Activated T-cell treated with anti-CD3 and anti-CD28 coated beads, Interleukin-2, amount 50 U/mL, for 48 hours (primary cell): ENCODE measurements at places on chromosomes 3 and 15.
A peak's percentile ranks its signal among the peaks of the same experiment; 100 is the strongest.

GRCh38 chr15:91704343-91704742 is 149.2 kb upstream of the SLCO3A1 start:
- no peak for DNase-seq

GRCh38 chr15:97077975-97078374 is 747.5 kb downstream of the NR2F2 start:
- no peak for DNase-seq

DNA sequence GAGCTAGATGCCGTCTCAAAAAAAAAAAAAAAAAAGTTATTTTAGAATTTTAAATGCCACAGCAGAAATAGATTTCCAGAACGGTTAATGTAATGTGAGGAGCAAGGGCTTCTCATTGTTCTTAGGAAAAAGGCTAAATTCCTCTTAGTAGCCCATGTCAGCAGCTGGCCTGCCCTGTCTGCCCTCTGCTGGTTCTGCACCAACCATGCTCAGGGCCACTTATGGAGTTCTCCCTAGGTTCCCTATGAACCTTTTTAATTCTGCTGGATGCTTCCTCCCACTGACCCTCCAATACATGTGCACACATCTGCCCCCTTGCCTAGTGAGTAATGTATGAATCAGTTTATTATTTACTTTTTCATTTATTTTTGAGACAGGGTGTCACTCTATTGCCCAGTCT is 32.2 kb upstream of the DPPA4 start:
- no peak for DNase-seq

- DNase-seq = no peak
Observed at GRCh38 chr3:12558706-12559105, 1.8 kb downstream of the MKRN2 start.

DNA sequence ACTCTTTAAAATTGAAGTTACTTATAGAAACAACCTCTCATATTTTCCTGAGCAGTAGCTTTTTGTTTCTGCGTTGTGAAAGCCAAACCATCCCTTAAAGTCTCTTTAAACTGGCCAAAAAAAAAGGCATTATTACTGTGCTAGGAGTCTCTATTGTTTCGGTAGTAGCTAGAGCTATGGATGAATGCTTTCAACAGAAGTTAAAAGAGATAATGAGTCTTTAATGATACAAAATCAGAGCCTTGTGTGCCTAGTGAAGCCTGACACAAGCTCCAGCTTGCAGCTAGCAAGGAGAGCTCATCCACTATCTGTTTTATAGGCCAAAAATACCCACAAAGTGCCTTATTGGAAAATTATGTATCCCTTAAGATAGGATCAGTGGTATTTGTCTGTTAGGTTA is 360.4 kb upstream of the CDIN1 start:
- no peak for DNase-seq

GRCh38 chr3:66426135-66426534 is 74.7 kb downstream of the LRIG1 start:
- DNase-seq = no peak

GRCh38 chr3:41018855-41019254 is 180.4 kb upstream of the CTNNB1 start:
- no peak for DNase-seq

- no peak for DNase-seq
Observed at GRCh38 chr3:37973246-37974054, 17.1 kb upstream of the VILL start.

DNA sequence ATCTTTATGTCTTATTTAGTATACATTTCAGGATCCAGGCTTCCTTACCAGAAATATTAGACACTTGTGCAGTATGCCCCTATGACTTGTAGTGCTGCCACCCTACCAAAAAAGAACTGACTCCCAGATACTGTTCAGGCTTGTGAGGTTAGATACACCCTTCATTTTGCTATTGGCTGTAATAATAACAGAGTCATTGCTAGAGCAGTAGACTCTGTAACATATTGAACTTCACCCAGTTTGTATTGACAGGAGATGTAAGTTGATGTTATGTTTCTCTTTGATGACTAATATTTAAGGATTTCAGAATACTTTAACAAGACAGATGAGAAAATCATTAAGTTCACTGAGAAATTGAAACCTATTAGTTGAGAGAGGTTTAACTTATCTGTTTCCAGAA is 32.9 kb downstream of the RNF111 start:
- no peak for DNase-seq

GRCh38 chr3:14278799-14279625 is 100.4 kb downstream of the LSM3 start:
- DNase-seq = no peak

- no peak for DNase-seq
Observed at GRCh38 chr3:130557336-130558035, 40.5 kb downstream of the COL6A6 start.

- DNase-seq = no peak
Observed at GRCh38 chr3:101829874-101830273, 19.4 kb upstream of the NFKBIZ start.

DNA sequence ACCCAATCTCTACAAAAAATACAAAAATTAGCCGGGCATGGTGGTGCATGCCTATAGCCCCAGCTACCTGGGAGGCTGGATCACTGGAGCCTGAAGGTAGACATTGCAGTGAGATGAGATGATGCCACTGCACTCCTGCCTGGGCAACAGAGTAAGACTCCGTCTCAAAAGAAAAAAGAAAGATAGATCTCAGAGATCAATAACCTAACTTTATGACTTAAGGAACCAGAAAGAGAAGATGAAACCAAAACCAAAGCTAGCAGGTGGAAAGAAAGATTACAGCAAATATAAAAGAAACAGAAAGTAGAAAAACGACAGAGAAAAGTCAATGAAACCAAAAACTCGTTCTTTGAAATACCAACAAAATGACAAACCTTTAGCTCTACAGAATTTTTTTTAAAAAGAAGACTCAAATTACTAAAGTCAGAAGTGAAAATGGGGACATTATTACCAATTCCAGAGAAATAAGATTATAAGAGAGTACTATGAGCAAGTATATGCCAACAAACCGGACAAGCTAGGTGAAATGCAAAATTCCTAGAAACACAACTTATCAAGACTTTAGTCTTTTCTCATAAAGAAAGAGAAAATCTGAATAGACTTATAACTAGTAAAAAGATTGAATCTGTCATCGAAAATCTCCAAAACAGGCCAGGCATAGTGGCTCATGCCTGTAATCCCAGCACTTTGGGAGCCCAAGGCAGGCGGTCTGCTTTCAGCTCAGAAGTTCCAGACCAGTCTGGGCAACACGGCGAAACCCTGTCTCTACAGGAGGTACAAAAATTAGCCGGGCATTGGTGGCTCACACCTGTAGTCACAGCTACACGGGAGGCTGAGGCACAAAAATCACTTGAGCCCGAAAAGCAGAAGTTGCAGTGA is 35.0 kb downstream of the ACAP2 start:
- peak; percentile 41 for DNase-seq

DNA sequence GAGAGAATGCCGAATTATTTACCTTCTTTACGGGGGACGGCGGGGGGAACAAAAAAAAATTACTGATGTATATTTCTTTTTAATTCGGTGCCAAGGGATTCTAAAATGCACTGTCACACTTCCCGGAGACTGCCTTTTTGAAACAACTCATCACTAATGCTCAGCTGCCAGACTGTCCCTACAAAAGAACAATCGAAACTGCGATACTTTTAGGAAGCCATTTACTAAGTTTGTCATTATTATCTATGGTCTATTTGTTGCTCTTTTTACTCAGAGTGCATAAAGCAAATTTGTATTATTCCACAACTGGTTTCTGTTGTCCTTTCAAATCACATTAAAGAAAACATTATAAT is 60.8 kb downstream of the TM4SF4 start:
- no peak for DNase-seq

DNA sequence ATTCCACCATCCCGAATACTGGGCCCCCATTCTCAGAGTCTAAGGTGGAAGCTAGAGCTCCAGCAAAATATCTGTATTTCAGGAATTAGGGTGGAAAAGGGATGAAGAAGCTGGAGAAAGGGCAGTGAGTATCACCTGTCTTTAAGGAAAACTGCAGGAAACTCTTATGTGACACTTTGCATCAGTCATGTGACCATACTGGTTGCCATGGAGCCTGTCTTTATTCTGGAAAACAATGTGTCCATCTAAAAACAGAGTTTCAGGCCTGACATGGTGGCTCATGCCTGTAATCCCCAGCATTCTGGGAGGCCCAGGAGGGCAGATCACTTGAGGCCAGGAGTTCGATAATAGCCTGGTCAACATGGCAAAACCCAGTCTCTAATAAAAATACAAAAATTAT is 52.9 kb upstream of the FSIP1 start:
- DNase-seq = no peak

DNA sequence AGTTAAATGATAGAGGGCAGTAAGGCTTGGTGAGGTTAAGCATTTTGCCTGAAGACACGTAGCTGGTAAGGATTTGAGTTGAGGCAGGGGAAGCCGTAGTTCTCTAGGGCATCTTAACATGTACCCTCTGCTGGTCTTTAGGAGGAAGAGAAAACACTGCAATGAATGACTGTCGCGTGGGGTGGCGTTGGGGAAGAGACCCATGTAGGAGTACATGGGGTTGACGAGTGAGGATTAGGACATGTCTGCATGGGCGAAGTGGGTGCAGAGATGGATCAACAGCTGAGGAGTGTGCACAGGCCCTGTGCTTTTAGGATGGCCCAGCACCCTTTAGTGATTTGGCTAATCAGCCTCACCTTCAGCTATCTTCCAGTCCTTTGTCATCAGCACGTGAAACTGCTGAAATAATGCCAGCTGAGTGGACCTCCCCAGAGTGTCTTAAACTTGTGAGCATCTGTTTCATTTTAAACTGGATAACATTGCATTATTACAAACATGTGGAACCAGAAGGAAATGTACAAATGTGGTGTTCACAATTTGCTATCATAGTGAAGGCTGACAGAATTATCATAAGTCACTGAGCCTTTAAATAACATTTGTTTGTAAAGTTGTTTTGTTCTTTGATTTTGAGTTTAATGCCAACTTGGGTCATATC is 15.3 kb downstream of the P2RY14 start:
- no peak for DNase-seq

GRCh38 chr15:57152666-57153539 is 223.4 kb upstream of the CGNL1 start:
- DNase-seq = no peak

- DNase-seq = no peak
Observed at GRCh38 chr3:81549388-81549787, 212.1 kb downstream of the GBE1 start.

DNA sequence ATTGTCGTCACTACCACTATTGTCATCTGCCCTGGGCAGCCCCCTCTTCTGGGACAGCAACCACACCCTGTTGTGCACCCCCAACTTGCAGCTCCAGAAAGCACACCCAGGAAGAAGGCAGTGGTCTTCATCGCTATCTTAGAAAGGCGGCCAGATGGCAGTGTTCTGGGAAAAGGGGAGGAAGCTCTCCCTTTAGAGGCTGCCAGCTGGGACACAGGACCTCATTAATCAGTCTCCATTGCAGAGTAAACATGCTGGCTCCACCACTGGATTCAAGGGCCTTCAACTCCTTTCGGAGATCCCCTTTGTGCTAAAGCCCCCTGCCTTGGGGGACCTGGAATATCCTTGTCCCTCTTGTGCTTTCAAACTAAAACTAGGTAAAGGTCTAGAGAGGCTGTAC is 199.3 kb upstream of the LINGO1 start:
- DNase-seq = no peak

DNA sequence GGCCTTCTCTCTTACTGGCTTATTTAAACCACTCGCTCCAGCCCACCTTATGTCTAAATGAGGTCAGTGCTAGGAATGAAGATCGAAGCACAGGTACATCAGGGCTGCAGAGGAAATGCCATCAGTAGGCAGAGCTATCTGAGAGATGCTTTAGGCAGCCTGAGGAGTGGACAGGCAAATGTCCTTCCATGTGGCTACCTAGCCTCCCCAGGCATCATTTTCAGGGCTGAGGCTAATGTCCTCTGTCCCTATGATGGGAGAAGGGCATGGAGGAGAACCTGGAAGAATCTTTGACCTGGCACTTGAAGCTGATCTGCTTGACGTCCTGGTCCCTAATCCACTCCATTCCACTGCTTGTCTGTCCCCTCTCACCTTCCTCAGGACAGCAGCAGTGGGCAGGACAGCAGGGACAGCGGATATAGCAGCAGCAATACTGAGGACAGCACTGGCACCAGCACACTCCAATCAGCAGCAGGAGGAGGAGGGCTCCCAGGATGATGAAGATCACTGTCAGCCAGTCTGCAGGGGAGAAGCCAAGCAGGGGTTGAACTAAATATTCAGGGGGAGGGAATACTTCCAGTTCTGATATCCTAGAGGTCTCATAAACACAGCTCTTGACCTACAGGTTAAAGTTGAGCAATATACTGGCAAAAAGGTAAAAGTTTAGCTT is 21.0 kb downstream of the ILDR1 start:
- DNase-seq = no peak

DNA sequence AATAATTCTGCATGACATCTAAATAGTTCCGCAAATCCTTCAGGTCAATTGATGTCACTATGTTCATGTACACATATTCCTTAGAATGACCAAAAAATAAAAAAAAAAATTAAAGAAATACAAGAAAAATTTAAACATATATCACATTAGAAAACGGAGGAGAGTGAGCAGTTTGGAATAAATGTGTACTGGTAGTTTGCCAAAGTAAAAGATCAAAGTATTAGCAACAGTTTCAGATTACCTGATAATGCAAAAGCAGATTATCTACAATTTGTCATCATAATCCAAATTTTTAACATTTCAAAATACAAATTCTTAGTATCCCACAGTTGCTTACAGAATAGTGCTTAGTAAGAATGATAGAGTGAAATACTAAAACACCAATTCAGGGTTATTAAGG is 1.9 kb downstream of the DLG1 start:
- no peak for DNase-seq

- no peak for DNase-seq
Observed at GRCh38 chr3:179036226-179036625, 35.4 kb downstream of the ZMAT3 start.

DNA sequence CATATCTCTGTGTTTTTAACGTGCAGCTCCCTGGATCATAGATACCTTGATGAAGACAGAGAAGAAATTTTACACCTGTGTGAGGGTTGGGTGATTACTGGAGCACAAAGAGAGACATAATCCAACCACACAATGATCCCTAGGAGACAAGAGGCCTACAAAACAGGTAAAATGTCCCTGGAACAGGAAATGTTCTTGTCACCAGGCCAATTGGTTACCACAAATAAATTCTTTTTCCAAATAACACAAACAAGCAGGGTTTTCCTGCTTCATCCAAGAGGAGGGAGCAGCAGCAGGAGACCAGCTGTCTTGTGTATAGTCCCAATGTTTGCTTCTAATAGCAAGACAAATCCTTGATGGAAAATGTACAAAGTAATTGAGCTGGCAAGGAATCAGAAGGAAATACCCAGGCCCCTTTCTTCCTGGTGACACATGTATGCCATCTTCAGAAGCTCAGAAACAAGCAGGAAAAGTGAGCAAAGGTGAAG is 1.4 kb downstream of the MGLL start:
- DNase-seq = no peak

- DNase-seq = no peak
Observed at GRCh38 chr3:146577662-146578061, 27.5 kb downstream of the PLSCR5 start.

- DNase-seq = peak; percentile 56
Observed at GRCh38 chr15:39171944-39172368, 408.9 kb upstream of the THBS1 start.

GRCh38 chr3:183315739-183316138 is 62.7 kb downstream of the B3GNT5 start:
- DNase-seq = no peak

- peak; percentile 85 for DNase-seq
Observed at GRCh38 chr3:190566043-190566933, 52.4 kb downstream of the IL1RAP start.
